ENCODE measurements at places on chromosomes 7 and 10. TPM values are rescaled to one million over a fixed set of nuclear protein-coding genes. Genes with fewer than 3 reads are reported as not detected.

DNA sequence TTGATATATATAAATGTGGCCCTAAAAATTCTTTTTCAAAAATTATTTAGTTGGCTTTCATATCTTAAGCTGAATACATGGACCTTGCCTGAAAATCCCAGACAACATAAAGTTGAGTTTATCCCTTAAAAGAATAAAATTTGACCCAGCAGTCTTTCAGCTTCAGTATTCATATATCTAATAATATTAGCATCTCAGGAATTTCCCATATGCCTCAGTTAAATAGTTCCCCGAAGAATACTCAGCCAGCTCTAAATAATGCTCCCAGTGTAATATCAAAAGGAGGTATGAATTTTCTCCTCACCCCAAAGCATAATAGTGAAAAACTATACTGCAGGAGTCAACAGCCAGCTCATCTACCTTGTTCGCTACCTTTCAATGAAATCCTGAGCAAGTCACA is 145.9 kb downstream of the CTNNA3 start:
- no peak for DNase-seq

DNA sequence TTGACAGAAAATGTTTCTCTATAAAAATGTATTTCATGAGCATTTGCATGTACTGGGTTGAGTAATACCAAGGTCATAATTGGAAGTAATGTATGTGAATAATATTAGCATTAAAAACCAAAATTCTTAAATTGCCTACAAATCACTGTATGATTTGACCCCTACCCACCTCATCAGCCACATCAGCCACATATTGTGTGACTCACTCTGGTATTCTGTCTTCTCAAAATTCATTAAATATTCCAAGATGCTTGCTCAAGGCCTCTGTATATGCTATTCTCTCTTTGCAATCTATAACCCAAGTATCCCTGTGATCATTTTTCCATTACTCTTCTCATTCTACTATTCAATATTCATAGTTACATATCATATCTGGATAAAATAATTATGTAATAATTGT is 21.4 kb downstream of the POT1 start:
- no peak for DNase-seq

DNA sequence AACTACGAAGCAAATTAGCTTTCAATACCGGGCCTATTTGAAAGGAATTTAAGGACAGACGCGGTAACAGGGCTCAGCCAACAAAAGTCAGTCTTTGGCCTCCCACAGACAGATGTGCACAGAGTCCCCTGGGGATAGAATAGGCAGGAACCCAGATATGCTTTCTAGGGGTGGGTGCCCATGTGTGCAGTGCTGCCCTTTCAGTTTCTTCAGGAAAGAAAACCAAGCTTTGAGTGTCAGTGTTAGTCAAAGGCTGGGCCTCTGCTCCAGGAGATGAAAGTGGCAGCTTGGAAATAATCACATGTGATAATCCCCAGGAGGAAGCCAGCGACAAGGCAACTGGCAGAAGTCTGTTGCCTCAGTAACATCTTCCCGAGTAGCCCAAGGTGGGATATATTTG is 43.8 kb upstream of the CSTF2T start:
- no peak for DNase-seq

- no peak for DNase-seq
Measured at GRCh38 chr10:79267499-79267898, 79.8 kb upstream of the PPIF start.

GRCh38 chr10:78210548-78210947 is 176.9 kb downstream of the RPS24 start:
- no peak for DNase-seq

- no peak for DNase-seq
Measured at GRCh38 chr7:91289633-91290254, 25.5 kb downstream of the FZD1 start.

DNA sequence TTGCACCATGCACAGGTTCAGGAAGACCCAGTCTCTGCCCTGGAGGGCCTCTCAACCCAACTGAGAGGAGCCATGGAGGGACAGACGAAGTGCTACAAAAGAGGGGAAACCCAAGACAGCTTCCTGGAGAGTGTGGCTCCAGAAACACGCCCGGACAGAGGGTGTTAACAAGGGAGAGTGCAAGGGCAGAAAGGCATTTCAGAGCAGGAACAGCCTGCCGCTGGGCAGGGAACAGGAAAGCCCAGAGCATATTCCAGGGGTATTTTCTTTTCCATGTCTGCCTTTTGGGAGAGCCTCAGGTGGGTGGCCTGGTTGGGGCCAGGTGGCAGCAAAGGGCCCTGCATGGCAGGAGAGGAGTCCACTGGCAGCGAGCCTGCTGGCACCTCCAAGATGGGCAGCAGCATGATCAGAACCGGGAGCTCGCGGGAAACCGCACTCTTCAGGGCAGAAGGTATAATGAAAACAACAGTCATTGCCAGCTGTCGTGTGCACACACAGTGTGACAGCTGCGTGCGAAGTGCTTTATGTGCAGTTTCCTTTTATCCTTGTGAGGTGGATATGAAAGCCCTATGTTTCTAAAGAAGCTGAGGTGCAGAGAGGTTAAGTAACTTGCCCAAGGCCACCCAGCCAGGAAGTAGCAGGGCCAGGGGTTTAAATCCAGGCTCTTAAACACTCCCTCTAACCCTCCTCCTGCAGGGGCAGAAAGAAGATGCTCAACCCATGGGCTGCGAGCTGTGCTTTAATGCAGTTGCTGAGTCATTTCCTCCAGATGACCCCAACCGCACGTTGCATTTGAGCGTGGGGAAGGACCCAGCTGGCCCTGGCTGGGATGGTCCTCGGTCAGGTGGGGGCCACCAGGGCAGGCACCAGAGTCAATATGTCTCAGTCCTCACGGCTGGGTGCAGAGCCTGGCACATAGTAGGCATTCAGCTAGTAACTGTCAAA is 128.6 kb downstream of the OAT start:
- peak; percentile 7 for DNase-seq

DNA sequence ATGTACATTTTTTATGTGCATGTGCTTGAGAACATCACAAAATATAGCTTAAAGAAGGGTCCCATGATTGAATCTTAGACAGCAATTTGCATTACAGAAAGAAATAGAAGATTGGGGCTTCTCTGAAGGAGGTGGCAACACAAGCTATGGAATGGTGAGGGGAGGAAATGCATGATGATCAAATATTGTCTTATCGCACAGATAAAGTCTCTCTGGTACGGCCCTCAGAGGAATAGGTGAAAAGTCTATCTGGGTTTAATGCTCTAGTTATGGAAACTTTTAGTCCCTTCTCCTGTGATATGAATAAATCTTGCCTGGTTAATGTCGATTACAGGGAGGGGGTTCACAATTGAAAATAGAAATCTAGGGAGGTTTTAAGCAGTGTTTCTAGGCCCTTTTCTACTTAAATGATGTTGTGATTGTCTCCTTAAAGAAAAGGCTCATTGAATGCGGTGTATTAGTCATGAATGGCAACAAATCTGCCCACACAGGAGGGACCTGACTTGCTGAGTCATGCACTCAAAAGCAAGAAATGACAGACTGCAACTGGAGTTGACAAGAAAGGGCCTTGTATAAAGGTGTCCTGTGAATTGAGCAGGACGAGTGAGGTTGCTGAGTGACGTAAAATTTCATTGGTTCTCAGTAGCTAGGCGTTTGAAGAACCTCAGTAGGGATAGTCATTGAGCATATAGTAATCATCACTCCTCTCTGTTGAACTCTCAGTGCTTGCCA is 133.4 kb upstream of the CSTF2T start:
- no peak for DNase-seq

- DNase-seq: no peak
Measured at GRCh38 chr10:80491251-80492102, 37.4 kb downstream of the TSPAN14 start.

DNA sequence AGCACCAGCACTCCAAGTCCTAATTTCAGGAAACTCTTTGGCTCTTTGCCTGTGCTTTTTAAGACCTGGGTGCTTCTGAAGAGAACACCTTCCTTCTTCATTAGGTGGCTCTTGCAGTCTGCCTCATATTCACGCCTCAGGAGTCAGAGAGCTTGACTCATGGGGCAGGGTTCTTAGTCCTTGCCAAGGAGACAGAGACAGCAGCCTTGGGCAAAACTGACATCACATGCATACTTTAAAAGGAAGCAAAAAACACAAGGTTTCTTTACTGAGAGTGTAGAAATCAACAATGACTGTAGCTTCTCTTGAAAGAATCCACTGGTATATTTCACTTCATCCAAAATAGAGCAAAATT is 780.6 kb downstream of the INHBA start:
- no peak for DNase-seq

CNNM1 gene
- total RNA-seq: not detected

DYNC1I1 gene
- 12.0 TPM for total RNA-seq

MKI67 gene
- under 0.01 TPM for total RNA-seq

VWC2 gene
- total RNA-seq: under 0.01 TPM

KLHDC10 gene
- 30.8 TPM for total RNA-seq

LIPJ gene
- under 0.01 TPM for total RNA-seq

SLC16A9 gene
- 0.78 TPM for total RNA-seq
